ENCODE measurements at places on chromosomes 2 and 18. TPM values are rescaled to one million over a fixed set of nuclear protein-coding genes. Genes with fewer than 3 reads are reported as not detected.

GRCh38 chr2:46157966-46158310 is 139.3 kb upstream of the EPAS1 start:
- H3K27ac ChIP-seq, result no peak overlapping the region
- peaks cover 22% of the 10 kb centered on the region for H3K36me3 ChIP-seq
- no peak overlapping the region for H3K4me3 ChIP-seq
- H3K4me1 ChIP-seq, result peaks cover 21% of the 10 kb centered on the region
- peaks cover 9% of the 10 kb centered on the region for H3K27me3 ChIP-seq

- no peaks in the 10 kb centered on the region for H3K36me3 ChIP-seq
- no peaks in the 10 kb centered on the region for H3K4me1 ChIP-seq
- no peak overlapping the region for H3K27ac ChIP-seq
- H3K4me3 ChIP-seq, result no peak overlapping the region
These were observed 113.2 kb upstream of the SATB2 start for GRCh38 chr2:199570934-199571333.

GRCh38 chr2:144944546-144945220 is 424.8 kb upstream of the ZEB2 start:
- H3K4me3 ChIP-seq, result no peak overlapping the region
- H3K27me3 ChIP-seq, result no peaks in the 10 kb centered on the region
- H3K4me1 ChIP-seq, result no peaks in the 10 kb centered on the region
- no peak overlapping the region for H3K27ac ChIP-seq
- DNase-seq, result no peak

- H3K4me3 ChIP-seq, result no peak overlapping the region
- H3K27me3 ChIP-seq, result peaks cover 31% of the 10 kb centered on the region
- H3K36me3 ChIP-seq, result peaks cover 43% of the 10 kb centered on the region
- H3K27ac ChIP-seq, result no peak overlapping the region
These were observed 34.1 kb downstream of the SLC66A2 start for GRCh38 chr18:79917169-79917852.

DNA sequence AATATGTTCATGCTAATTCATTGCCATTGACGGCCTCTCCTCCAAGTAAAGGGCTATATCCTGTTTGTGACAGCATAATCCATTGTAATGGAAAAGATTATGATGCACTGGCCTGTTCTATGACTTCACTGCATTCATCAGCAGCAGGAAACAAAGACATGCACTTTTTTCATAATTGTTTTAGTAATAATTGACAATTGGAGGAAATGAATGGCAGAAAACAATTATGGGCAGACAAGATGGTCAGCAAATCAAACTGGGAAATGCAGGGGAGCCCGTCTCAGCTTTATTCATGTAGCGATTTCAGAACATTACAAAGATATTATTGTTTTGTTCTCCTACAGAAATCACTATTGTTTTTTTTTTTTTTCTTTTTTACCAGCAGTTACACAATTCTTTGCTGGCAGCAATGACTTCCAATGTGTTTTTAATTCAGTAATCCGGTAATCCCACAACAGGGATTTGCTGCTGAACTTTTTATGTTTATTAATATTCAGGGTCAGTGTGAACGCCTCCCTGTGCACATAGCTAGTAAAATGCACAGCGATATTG is 33.8 kb upstream of the RASGRP3 start:
- no peak for DNase-seq
- H3K4me3 ChIP-seq, result peak overlapping the region; percentile 75
- H3K27ac ChIP-seq, result peak overlapping the region; percentile 96

GRCh38 chr2:176142281-176142680 is 9.1 kb upstream of the HOXD4 start:
- H3K27ac ChIP-seq, result no peak overlapping the region
- peaks cover 39% of the 10 kb centered on the region for H3K27me3 ChIP-seq
- H3K36me3 ChIP-seq, result no peaks in the 10 kb centered on the region
- H3K4me3 ChIP-seq, result no peak overlapping the region

DNA sequence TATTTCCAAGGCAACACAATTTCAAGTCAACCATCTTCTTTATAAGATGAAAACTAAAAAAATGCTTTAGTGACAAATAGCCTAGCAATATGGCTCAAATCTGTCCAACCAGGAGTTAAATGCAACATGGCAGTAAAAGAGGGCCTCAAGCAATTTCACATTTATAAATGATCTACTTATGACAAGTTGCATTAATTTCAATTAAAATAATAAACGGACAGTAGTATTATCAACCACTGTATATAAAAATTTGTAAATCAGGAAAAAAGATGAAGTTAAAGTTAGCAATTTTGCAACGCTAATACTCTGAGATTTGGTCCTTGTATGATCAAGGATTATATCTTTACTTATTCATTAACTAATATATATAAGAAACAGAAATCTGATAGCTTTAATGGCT is 19.3 kb downstream of the CCDC88A start:
- peaks cover 8% of the 10 kb centered on the region for H3K36me3 ChIP-seq
- no peaks in the 10 kb centered on the region for H3K4me1 ChIP-seq
- H3K27me3 ChIP-seq, result no peaks in the 10 kb centered on the region
- no peak for DNase-seq
- no peak overlapping the region for H3K27ac ChIP-seq

DNA sequence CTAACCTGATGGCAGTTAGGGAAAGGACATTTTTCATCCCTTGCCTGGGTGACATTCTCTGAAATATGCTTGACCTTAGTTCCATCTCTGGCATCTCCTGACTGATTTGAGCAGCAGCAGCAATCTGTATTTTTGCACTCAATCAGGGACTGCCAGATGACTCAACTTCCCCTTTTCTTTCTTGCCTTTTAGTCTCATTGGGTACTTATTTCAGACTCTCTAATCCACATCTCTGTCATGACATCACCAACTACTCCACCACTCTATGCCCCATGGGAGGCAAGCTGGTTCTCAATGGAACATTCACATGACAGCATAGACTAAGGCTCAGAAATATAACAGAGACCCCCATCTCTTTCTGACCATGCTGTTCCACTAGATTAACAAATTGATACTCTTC is 254.2 kb downstream of the RIT2 start:
- H3K36me3 ChIP-seq, result no peaks in the 10 kb centered on the region
- no peak overlapping the region for H3K4me3 ChIP-seq
- no peak overlapping the region for H3K27ac ChIP-seq
- DNase-seq, result no peak
- no peaks in the 10 kb centered on the region for H3K27me3 ChIP-seq

GRCh38 chr2:200847939-200848338 is 16.5 kb downstream of the CLK1 start:
- H3K4me1 ChIP-seq, result no peaks in the 10 kb centered on the region
- no peak overlapping the region for H3K27ac ChIP-seq
- H3K27me3 ChIP-seq, result no peaks in the 10 kb centered on the region

DNA sequence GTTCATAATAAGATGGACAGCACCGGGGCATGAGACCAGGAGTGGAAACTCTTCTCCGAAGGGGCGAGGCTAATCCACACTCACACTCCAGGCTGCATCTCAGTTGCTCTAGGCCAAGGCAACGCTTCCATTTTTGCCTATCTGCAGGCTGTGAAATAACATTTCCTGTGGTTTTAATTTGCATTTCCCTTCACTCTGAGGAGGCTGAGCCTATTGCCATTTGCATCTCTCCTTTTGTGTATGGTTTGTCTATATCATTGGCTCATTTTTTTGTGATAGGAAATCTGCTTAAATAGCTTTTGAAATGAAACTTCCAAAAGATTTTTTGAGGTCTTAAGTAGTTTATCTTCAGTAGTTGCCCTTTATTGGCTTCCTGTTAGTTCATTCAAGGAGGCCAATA is 57.6 kb downstream of the TPGS2 start:
- no peak overlapping the region for H3K27ac ChIP-seq
- no peak for DNase-seq
- H3K4me1 ChIP-seq, result peaks cover 8% of the 10 kb centered on the region

DNA sequence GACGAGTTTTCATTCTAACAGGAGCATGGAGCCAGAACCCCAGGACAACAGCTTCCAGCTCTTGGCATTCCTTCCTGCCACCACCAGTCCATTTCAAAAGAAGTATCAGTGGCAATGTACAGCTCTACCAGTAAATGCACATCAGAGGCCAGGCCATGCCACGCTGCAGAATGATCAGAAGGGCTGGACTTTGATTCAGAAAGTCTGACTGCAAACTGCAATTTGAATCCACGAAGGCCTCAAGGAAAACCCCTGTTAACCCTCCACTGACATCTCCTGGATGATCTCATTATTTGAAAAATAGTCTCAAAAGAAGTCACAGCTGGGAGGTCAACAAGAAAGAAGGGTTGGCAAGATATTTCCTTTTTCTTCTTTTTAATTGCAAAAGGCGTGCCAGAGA is 119.2 kb downstream of the MYO5B start:
- no peaks in the 10 kb centered on the region for H3K4me1 ChIP-seq
- DNase-seq, result no peak

- no peak overlapping the region for H3K4me3 ChIP-seq
- H3K27ac ChIP-seq, result no peak overlapping the region
- no peaks in the 10 kb centered on the region for H3K27me3 ChIP-seq
- H3K36me3 ChIP-seq, result no peaks in the 10 kb centered on the region
These were observed 485.7 kb downstream of the THSD7B start for GRCh38 chr2:137251045-137251444.

DNA sequence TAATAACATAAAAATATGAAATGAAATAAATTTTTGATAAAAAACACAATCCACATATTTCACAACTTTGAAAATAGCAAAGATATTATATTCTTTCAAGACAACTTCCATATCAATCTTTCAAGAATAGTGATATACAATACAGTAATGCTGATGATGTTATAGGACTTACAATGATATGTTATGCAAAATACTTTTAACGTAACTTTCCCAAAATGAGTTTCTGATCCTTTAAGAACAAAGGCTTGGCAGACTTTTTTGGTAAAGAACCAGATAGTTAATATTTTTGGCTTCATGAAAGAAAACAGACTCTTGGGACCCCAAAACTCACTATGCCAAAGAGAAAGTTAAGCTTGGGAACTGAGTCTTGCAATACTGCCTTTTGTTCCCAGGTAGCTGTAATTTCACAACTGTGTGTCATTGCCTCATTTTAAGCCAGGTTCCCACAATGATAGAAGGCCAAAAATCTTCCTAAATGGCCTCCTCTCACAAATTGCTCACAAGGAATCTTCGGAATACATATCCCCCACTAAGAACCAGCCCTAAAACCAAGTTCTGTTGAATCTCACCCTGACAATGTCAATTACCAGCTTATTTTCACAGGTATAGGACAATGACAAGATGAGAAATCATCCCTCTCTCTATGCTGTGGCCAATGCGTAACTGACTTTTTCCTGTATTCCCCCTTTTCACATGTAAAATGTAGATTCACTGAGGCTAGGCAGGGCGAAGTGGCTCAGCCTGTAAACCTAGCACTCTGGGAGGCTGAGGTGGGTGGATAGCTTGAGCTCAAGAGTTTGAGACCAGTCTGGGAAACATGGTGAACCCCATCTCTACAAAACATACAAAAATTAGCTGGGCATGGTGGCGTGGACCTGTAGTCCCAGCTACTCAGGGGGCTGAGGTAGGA is 54.8 kb upstream of the STRN start:
- DNase-seq, result no peak
- no peaks in the 10 kb centered on the region for H3K27me3 ChIP-seq
- H3K4me3 ChIP-seq, result no peak overlapping the region
- H3K36me3 ChIP-seq, result peaks cover 16% of the 10 kb centered on the region

- no peak overlapping the region for H3K4me3 ChIP-seq
- no peak for DNase-seq
- no peak overlapping the region for H3K27ac ChIP-seq
These were observed 76.5 kb downstream of the SDC1 start for GRCh38 chr2:20148426-20148922.

DNA sequence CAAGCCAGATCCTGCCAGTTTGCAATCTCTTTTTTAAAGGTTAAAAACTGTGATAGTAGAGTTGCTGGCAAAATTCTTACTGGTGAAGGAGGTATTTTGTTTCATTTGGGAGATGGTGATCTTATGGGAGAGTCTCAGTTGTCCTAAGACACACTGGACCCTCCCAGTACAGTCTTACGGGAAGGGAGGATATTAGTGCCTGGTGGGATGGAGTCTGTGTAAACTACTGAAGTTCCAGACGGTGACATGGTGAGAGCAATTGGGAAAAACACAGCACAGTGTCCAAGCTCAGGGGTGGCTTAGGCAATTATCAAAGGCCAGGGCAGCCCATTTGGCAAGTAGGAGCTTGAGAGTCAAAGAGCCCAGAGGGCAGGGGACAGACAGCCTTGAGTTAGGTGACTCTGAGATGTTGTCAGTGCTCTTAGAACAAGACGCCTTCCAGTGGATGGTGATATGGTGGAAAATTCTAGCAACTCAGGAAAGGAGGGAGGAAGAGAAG is 143.7 kb upstream of the CCDC68 start:
- no peak overlapping the region for H3K4me3 ChIP-seq
- no peak for DNase-seq
- no peak overlapping the region for H3K27ac ChIP-seq
- peaks cover 3% of the 10 kb centered on the region for H3K27me3 ChIP-seq
- H3K36me3 ChIP-seq, result no peaks in the 10 kb centered on the region

- no peaks in the 10 kb centered on the region for H3K36me3 ChIP-seq
- no peak overlapping the region for H3K27ac ChIP-seq
- DNase-seq, result no peak
- H3K27me3 ChIP-seq, result peaks cover 5% of the 10 kb centered on the region
- H3K4me1 ChIP-seq, result no peaks in the 10 kb centered on the region
These were observed 241.6 kb upstream of the RAB6C start for GRCh38 chr2:129737660-129738527.

DNA sequence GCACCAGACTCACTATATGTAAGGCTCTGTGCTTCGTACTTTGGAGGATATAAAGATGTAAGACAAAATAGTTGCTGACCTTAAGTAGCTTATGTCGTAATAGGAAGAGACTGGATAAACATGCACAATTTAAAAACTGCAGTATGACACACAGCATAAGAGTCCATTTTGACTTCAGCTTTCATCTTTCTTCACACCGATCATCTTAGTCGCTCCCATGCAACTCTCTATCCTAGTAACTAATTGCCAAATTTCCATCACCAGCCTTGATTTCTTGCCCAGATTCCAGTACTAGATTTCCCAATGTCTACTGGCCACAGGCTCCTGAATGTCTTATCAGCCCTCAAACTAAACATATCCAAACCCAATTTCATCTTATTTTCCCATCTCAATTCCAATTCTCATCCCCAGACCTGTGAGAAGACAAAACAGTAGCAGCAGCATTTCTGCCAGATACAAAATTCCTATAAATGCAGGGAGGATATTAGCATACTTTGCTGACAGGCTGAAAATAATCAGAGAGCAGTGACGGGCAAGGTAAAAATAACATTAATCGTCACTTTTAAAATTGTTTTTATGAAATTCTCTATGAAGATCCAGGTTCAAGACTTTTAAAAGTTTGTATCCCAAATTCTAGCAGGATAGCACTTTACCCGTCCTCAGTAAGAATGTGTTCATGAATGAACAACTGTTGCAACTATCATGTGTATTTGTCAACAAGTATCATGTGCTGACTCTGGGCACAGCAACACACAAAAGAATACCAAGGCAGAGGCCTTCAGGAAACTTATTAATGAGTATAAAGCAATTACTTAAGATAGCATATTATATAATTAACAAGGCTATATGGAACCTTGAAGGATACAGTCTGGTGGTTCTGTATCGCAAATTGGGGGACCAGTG is 42.2 kb downstream of the KIDINS220 start:
- H3K4me1 ChIP-seq, result no peaks in the 10 kb centered on the region
- DNase-seq, result no peak
- no peak overlapping the region for H3K27ac ChIP-seq

GRCh38 chr2:39215545-39215944 is 28.2 kb downstream of the CDKL4 start:
- DNase-seq, result no peak
- H3K4me1 ChIP-seq, result no peaks in the 10 kb centered on the region
- H3K4me3 ChIP-seq, result no peak overlapping the region
- no peaks in the 10 kb centered on the region for H3K36me3 ChIP-seq
- H3K27me3 ChIP-seq, result no peaks in the 10 kb centered on the region
- H3K27ac ChIP-seq, result no peak overlapping the region

CAPN13 gene
- total RNA-seq, result 0.44 TPM

NAT8 gene
- total RNA-seq, result not detected

DNAJC5G gene
- total RNA-seq, result not detected

CNGA3 gene
- 0.10 TPM for total RNA-seq

TMEM200C gene
- 0.85 TPM for total RNA-seq

PSD4 gene
- 1.9 TPM for total RNA-seq

PARD6G gene
- 10.4 TPM for total RNA-seq
